Mammary epithelial cell (primary cell): ENCODE measurements at places on chromosomes 12 and 14.
A peak's percentile ranks its signal among the peaks of the same experiment; 100 is the strongest.

DNA sequence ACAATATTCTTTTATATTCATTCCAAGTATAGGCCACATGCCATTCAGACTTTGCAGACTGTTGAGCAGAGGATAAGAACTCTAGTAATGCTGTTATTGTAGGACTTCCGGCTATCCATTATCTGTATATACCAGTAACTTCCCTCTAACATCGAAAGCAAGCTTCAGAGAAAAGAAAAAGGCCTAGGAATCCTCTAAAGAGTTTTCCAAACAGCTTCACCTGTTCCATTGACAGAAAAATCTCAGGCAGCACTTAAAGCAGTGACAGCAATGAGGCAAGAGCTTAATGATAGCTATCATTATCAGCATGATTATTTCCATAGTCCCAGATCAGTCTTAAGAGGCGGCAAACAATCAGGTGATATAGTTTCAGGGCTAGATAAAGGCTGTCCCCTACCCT, 1.8 kb downstream of the CPNE8 start:
- no peak for DNase-seq

DNA sequence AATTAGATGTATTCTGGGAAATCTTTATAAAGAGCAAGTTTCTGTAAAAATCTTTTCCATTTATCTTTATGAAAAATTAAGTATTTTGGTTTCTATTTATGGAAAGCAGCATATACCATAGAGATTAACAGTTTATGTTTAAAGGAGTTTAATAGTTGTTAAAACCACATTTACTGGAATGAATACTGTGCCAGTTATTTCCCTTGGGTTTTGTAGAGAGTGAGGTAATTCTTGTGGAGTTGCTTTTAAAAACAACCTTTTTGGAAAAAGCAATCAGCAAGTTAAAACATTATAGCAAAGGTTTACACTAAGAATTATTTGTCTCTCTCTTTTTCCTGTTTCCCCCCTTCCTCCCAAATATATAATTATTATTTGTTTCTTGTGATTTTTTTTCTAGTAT, 34.9 kb downstream of the AEBP2 start:
- no peak for DNase-seq

GRCh38 chr12:56103823-56104108, 593 bp upstream of the PA2G4 start:
- no peak for DNase-seq

- DNase-seq = no peak
Observed at GRCh38 chr12:80716696-80717469, at the start of gene MYF5. Gene MYF5, plus strand, starts transcription at chr12:80716912. Its CDS starts 152 bp downstream, at chr12:80717064.

- no peak for DNase-seq
Observed at GRCh38 chr12:4246116-4246515, 27.4 kb upstream of the CCND2 start.

DNA sequence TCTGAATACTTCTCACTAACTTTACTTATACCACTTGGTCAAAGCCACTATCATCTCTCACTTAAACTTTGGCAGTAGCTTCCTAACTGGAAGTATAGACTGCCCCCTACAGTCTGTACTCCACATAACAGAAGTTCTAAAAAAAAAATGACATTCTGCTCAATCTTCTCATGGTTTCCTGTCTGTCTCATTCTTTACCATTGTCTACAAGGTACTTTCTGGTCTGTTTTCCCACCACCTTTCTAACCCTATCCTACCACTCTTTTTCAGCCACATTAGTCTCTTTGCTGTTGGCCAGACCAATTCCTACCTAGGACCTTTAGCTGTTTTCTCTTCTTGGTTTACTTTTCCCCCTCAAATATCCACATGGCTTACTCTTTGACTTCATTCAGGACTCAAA, 14.7 kb downstream of the CPSF6 start:
- DNase-seq = peak; percentile 21

- no peak for DNase-seq
Observed at GRCh38 chr14:80468331-80469122, 257.2 kb upstream of the DIO2 start.

DNA sequence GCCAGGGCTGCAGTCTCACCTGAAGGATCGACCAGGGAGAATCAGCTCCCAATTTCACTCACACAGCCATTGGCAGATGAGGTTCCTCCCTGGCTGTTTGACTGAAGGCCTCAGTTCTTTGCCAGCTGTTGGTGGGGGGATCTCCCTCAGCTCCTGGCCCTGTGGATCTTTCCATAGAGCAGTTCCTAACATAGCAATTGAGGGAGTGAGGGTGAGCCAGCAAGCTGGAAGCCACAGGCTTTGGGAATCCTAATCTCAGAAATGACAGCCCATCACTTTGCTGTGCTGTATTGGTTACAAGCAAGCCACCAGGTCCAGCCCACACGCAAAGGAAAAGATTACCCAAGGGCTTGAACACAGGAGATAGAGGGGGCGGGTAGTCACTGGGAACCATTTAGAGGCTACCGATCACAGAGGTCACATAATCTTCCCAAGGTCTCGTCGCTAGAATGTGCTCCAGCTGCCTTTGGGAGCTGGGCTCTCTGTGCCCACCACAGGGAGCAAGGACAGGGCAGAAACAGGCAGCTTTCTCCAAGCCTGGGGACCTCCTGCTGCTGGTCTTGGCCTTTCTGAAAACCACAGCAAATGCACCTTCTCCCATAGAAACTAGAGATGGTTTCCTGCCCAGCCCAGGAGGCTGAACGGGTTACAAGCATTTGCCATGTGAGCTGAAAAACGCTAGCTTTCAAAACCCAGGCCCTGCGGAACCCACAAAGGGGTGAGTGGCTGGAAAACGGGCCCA, 4.6 kb upstream of the OTUB2 start:
- DNase-seq = no peak

DNA sequence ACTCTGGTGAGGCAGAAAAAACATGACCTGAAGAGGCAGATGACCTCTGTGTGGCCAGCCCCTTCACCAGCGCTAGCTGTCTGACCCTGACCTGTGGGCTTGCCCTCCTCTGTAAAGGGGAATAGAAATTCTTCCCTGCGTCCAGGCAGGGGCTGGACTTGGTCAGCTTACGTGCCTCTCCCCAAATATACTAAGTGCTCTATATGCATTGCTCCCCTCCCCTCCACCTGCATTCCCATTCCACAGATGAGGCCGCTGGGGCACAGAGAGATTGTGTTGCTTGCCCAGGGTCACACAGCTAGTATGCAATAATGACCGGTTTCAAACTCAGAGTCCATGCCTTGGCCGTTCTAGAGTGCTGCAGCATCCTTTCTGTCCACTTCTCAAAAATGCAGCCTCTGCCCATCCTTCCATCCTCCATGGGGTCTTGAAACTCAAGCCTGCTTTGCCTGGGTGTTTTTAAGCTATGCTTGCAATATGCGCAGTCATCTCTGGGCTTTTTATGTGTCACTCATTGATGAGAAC, 303.9 kb downstream of the CACNA1C start:
- no peak for DNase-seq

GRCh38 chr12:132429946-132430643, 59.9 kb upstream of the FBRSL1 start:
- DNase-seq = peak; percentile 48

DNA sequence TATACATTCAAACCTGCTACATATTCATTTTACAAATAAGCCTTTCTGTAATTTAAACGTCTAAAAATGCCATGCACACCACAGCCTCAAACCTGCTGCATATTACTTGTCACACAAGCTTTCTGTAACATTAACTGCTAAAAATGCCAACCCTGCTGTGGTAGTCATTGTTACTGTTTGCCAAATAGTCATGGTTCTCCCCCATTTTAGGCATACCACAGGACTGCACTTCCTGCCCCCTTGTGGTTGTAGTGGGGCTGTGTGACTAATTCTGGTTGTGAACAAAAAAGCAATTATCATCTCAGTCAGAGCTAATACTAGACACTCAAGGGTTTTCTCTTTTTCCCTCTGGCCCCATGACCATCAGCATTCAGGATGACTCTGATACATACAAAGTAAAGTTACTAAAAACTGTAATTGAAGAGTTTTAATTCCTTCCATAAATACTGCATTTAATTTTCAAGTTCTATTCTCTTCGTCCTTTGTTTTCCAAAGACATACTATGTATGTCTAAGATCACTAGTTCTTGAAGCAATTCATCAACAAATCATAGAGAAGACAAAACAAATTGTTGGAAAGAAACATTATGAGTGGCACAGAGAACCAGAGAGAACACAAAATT, 5.7 kb upstream of the SLC35F4 start:
- peak; percentile 33 for DNase-seq

GRCh38 chr14:77278461-77279230, 7.6 kb upstream of the NGB start:
- no peak for DNase-seq
